ENCODE measurements at places on chromosomes 2 and 18.

DNA sequence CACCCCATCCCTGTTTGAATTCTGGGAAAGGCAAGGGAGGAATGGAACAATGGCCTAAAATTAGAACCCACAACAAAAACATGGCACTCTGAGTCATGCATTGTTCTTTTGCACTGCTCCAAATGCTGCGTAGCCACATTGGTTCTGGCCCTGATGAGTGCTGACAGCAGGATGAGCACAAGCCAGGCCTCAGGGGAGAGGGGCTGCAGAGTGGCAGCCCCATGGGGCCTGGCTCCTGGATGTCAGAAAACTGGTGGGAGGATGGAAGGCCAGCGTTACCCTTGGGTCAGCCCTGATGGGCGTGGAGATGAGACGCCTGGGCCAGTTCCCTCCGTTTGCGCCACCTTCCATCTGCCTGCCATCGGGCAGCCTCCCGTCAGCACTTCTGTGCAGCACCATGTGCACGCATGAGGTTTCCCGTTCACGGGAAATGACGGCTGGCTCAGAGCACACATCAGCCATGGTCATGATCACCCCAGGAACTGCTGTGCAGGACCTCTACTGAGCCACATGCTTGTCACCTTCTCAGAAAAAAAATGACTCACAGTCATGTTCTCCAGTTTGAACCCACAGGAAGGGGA is 65.6 kb downstream of the CYP26B1 start:
- no peak overlapping the region for H3K27ac ChIP-seq
- no peaks in the 10 kb centered on the region for H3K27me3 ChIP-seq
- no peak overlapping the region for H3K4me3 ChIP-seq
- H3K4me1 ChIP-seq, result no peaks in the 10 kb centered on the region
- no peaks in the 10 kb centered on the region for H3K36me3 ChIP-seq

GRCh38 chr2:18413676-18414396 is 146.6 kb downstream of the RDH14 start:
- no peaks in the 10 kb centered on the region for H3K4me1 ChIP-seq
- peak overlapping the region; percentile 38 for H3K27ac ChIP-seq
- H3K36me3 ChIP-seq, result no peaks in the 10 kb centered on the region
- no peaks in the 10 kb centered on the region for H3K27me3 ChIP-seq

DNA sequence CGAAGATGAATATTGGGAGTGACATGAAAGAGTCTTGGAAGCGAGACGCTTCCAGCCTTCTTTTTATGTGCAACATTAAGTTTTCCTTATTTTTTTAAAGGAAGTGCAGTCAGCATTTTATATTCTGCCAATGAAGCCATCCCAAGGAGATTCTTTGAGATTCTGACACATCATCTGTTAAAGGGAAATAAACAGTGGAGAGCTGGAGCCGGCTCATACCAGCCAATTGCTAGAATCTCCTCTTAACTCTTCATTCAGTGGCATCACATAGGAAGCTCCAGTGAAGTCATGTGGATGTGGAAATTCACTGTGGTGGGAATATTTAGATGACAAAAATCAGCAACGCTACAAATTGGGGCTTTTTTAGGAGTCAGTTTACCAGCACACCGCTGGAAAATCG is 23.7 kb upstream of the GPR39 start:
- H3K27me3 ChIP-seq, result no peaks in the 10 kb centered on the region
- H3K27ac ChIP-seq, result no peak overlapping the region
- no peaks in the 10 kb centered on the region for H3K4me1 ChIP-seq
- no peak overlapping the region for H3K4me3 ChIP-seq

GRCh38 chr2:170817093-170818035 is 677 bp downstream of the GAD1 start:
- H3K36me3 ChIP-seq, result no peaks in the 10 kb centered on the region
- no peak overlapping the region for H3K27ac ChIP-seq
- peak overlapping the region; percentile 30 for H3K4me3 ChIP-seq
- peaks cover 11% of the 10 kb centered on the region for H3K4me1 ChIP-seq
- DNase-seq, result no peak

DNA sequence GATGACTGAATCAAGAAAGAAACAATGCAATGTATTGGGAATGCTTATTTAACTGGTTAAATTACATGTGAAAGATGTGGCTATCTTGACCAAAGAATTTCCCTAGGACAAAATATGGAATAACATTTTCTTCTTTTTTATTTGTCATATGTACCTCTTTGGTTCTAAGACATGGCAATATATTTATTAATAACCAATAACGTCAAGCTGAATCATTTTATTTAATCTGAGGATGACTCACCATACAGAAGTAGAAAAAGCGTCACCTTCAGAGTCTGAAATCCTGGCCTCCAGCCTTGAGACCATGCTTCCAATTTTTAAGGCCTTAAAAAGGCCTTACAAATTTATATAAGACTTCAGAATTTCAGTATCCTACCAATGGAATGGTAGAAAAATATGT is 1464.9 kb downstream of the SUCLG1 start:
- no peak for DNase-seq
- H3K4me3 ChIP-seq, result no peak overlapping the region
- no peaks in the 10 kb centered on the region for H3K27me3 ChIP-seq

GRCh38 chr2:30139131-30139870 is 7.5 kb upstream of the YPEL5 start:
- H3K4me1 ChIP-seq, result no peaks in the 10 kb centered on the region
- no peak overlapping the region for H3K27ac ChIP-seq
- no peaks in the 10 kb centered on the region for H3K36me3 ChIP-seq
- no peak for DNase-seq
- H3K27me3 ChIP-seq, result no peaks in the 10 kb centered on the region

All from breast epithelium (tissue), 4 donors.